ENCODE measurements at places on chromosomes 2 and 18.
A peak's percentile ranks its signal among the peaks of the same experiment; 100 is the strongest.

- no peak for DNase-seq
Measured at GRCh38 chr2:181952404-181953226, 33.0 kb upstream of the PPP1R1C start.

DNA sequence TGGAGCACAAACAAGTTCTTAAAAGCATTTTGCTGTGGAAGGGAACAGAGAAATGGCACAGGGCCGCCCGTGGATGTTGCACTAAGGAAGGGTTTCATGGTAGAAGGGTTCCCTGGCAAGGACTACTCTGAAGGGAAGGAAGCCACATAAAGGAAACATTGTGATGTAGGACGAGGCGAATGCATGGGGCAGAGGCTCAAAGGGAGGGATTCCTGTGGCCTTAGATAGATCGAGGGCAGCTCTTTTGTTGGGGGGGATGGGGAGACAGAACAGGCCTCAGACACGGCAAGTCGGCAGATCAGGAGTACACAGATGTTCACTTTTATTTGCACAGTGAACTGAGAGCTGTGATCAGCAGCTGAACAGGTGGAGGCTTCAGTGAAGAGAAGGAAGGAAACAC, 205.4 kb downstream of the SNTG2 start:
- DNase-seq, result no peak

GRCh38 chr2:191675807-191676721, 1.9 kb upstream of the NABP1 start:
- DNase-seq, result peak; percentile 92

DNA sequence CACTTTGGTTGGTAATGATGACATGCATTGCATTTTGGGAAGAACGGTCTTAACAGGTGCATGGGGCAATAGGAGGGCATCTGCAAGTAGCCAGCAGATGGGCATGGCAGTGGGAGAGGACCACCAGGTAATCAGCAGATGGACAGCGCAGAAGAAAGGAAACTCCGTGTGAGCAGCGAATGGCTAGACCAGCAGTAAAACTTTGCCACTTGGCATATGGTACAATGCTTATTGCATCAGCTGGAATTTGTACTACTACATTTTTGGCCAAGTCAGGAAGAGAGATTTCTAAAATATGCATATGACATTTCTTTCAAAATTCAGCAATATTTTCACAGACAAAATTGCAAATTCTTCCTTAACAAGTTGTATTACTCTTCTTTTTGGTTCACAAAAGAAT, 768.5 kb downstream of the LRP1B start:
- DNase-seq, result no peak

- DNase-seq, result no peak
Measured at GRCh38 chr2:97868986-97869721, 126.6 kb downstream of the TMEM131 start.

GRCh38 chr2:61335187-61335586, 135.7 kb downstream of the USP34 start:
- no peak for DNase-seq
